ENCODE measurements at places on chromosomes 7 and 10.

- no peak for DNase-seq
Measured at GRCh38 chr10:97648562-97649404, 8.3 kb downstream of the PI4K2A start.

- no peak for DNase-seq
Measured at GRCh38 chr7:21238400-21239116, 189.3 kb upstream of the SP4 start.

DNA sequence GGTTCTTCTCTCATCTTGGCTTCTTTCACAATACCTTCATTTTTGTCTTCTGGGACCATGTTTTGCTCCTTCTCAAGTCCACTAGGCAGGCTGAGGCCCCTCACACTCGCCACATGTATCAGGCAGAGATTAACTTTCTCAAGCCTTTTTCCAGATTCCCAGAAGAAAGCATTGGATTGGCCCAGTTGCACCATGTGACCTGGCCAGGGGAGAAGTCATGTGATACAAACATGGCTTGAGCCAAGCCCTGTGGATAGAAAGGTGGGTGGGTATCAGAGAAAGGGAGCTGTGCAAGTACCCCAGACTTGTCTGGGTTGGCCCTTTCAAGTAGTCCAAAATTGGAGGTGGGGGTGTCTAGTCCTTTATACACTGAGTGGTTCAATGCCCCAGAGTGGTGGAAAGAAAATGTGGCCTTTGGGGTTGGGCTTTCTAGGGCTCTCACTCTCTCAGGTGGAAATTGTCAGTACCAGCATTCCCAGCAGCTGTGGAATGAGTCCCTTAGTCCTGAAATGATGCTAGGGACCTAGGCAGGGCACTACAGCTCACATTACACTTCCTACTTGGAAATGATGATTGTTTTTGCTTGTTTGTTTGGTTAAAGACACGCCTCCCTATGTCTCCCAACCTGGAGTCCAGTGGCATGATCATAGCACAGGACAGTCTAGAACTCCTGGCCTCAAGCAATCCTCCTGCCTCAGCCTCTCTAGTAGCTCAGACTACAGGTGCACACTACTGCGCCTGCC, 36.9 kb upstream of the C10orf67 start:
- DNase-seq: no peak

- no peak for DNase-seq
Measured at GRCh38 chr7:13751766-13752165, 237.7 kb downstream of the ETV1 start.

DNA sequence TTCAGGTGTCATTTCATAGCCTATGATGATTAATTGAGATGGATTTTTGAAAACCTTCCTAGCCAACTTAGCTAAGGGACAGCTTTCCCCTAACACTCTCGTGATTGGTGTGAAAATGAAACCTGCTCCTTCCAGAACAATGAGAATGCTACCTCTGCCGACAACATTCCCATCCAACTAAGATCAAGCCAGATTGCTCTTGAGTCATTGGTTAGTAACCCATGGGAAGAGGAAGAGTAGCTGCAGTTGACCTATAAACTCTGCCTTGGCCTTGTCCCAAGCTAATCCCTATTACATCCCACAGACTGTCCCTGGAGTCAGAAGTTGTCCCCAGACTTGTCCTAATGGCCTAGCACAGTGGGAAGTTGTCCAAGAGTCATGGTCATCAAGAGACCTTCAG, 80.5 kb upstream of the SVIL start:
- DNase-seq: no peak
